ENCODE measurements at places on chromosomes 3 and 15.

DNA sequence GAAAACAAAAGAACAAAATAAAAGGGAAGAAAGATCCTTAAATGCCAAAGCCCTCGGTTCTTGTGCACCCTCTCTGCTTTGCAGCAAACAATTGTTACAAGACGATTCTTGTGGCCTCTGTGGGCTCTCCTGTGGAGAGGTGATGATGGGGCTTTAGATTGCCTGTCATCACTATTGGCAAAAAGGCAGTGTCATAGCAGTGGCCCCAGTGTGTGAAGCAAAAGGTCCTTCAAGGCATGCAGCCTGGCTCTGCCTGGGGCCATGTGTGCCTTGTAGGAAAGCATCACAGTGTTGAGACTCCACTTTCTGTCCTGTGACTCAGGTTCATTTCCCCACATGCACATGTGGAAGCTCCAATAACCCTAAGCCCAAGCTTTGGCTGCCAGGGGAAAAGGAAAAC is 43.7 kb downstream of the POC1A start:
- DNase-seq: no peak

- DNase-seq: no peak
These were observed 430.7 kb downstream of the EDEM1 start for GRCh38 chr3:5618170-5618569.

GRCh38 chr3:4712109-4712508 is 219.0 kb downstream of the ITPR1 start:
- DNase-seq: peak; percentile 42

DNA sequence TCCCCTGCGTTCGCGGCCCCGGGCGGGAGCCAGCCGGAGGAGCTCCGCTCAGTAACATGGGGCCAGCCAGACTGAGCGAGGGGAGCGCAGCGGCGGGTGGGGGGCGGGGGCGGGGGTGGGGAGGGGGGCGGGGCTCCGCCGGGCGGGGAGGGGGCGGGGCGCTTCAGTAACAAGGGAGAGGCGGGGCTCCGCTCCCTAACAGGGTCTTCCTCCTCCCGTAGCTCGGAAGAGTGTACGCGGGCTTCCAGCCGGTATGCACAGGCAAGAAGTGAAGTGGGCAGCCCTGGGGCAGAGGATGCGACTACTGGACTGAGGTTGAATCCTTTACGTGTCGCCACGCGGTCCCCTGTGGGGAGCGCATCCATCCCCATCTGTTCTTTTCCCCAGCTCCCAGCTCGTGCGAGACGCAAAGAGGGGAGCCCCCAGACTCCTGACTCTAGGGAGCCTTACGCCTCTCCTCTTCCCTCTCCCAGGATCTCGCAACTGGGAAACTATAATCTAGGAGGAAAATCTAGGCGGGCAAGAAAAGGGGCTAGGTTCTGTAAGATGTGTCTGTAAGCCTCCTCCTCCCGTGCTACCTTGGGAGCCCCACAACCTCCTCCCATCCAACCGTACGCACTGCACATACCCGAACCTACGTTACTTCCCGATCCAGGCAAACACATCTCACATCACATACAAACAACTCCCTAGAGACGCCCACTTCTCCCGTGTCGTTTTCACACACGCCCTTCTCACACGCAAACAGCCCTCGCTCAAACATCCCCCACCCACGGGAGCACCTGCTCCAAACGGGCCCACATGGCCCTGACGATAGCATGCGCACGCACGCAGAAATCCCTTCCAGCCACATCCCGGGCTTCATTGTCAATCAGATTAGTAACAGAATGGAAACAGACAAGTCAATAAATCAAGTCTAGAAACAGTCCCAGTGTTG is at the start of gene SHF:
Gene SHF, minus strand, starts transcription at position 73 of the 937 bp plus-strand sequence. Its CDS starts 15 bp downstream, at position 58.
- peak; percentile 64 for DNase-seq

DNA sequence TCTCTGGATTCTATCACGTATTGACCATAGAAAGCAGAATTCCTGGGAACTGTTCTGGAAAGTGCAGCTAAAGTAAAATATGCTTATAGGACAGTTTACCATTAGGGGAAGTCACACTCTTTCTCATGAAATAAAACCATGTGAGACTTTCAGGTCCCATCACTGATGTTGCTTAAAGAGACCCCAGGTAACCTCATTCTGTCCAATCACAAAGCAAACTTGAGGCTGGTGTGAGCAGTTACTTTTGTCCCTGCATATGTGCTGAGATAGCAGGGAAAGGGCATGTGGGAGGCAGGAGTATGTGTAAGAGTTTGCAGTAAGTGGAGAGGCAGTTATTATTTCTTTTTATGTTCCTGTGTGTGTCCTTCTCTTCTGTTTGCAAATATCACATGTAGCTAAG is 16.1 kb downstream of the GPR87 start:
- DNase-seq: no peak

DNA sequence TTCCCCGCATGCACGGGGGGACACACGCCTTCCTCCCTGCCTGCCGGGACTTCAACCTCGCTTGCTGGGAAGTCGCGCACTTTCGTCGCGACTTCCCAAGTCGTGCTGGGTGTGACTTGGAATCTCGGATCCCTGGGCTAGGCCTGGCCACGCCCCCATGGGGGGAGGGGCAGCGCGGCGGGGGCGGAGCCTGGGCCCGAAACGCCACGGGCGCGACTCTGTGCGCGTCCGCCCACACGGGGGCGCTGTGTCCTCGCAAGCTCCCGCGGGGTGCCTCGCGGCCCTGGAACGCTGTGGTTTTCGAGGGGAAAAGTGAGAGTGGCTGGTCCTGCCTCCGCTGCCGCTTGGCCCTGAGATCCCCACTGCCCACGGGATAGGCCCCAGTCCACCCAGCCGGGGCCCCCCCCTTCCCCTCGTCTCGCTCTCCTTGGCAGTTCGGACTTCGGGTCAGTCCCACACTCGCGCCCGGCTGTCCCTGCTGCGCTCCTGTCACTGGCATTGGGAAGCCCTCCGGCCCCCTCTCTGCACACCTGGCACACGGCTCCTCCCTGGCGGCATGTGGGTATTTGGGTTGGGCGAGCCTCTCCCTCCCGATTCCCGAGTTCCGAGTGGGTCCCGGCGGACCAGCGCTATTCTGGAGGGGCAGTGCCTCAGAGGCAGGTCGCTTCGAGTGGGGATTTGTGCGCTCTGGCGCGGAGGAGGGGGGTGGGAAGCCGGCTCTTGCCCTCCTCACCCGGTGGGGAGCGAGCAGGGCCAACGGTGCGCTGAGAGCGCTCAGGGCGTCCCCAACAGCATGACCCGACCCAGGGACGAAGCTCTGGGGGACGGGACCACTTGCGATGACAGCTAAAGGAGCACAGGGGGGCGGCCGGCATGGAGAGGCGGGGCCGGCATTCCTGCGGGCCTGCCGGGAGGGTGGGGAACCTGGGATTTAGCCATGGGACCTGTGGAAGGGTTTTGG is 23.6 kb downstream of the SEC61A1 start:
- DNase-seq: peak; percentile 78

GRCh38 chr15:76978522-76979330 is 16.2 kb upstream of the PSTPIP1 start:
- no peak for DNase-seq

- no peak for DNase-seq
These were observed 199.6 kb upstream of the CBLB start for GRCh38 chr3:106068381-106068780.
